T-helper 22 cell (primary cell): ENCODE measurements at places on chromosomes 5 and 9.

- no peak for DNase-seq
These were observed 171.2 kb upstream of the DMAC1 start for GRCh38 chr9:7970681-7971330.

- DNase-seq: no peak
These were observed 1485.1 kb downstream of the EFNA5 start for GRCh38 chr5:106185661-106186081.

- DNase-seq: no peak
These were observed 708 bp upstream of the CSNK1G3 start for GRCh38 chr5:123511290-123511647.

- DNase-seq: no peak
These were observed 89.6 kb downstream of the RIC1 start for GRCh38 chr9:5718296-5719032.

DNA sequence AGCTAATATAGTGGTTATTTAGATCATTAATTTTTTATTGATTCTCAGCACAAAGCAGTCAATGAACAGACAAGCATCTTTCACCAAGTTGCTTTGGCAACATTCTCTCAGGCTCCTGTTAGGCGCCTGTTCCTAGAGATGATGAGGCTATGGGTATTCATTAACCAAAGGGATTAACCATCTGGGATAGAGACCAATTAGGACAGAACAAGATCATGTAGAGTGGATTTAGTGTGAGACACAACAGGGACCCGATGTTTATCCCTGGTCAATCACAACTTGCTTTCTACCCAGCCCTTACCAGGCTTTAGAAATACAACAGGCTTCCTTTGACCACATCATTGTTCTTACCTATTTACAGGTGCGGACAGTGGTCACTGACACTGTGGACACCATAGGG, 82.2 kb downstream of the PJA2 start:
- DNase-seq: no peak

- DNase-seq: no peak
These were observed 205.0 kb downstream of the TRIO start for GRCh38 chr5:14348142-14348541.

GRCh38 chr9:4793459-4794395, 983 bp downstream of the RCL1 start:
- no peak for DNase-seq

GRCh38 chr5:111926026-111926425, 169.0 kb upstream of the NREP start:
- no peak for DNase-seq

DNA sequence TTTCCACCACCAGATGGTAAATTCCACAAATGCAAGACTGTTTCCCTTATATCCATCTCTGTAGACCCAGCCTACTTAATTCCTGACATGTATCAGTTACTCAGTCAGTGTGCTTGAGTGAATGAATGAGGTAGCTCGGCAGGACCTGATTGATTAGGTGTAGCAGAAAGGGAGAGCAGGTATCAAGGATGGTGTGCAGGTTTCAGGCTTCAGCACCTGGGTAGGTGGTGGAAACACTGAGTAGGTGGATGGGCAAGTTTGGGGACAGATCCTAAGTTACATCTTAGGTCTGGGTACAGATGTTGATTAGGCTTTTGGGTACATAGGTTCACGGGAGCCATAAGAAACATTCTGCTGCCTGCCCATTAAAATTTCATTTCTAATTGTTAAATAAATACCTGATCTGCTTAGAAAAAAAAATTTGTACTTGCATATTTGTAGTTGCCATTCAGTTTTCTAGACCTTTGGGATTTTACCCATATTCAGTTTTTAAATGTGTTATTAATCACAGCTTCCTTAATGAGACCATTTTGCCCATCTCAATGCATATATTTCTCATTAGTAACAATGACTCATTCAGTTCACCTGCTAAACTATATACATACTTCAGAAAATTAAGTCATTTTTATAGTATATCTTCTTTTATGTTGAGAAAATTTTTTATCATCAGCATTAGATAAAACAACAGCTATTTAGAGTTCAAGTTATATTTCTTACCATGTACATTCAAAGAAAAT, 111.8 kb downstream of the INIP start:
- no peak for DNase-seq

DNA sequence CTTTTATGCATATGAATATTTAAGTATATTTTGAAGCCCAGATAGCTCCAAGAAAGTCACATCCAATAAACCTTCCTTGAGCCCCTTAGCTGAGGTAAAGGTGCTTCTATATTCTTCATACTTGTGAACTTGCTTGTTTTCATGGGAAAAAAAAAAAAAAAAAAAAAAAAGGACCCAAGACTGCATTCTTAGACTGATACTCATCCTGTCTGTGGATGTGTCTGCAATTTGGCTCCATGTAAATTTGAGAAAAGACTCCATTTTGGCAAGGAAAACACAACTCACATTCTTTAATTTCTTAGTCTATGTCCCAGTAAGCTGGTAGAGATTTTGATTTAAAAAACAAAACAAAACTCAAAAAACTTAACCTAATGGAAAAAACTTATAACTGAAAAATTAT, 238.3 kb downstream of the FBXL17 start:
- no peak for DNase-seq
